Nephron progenitor cell (in vitro differentiated cells): ENCODE measurements at places on chromosomes 13 and 19.

DNA sequence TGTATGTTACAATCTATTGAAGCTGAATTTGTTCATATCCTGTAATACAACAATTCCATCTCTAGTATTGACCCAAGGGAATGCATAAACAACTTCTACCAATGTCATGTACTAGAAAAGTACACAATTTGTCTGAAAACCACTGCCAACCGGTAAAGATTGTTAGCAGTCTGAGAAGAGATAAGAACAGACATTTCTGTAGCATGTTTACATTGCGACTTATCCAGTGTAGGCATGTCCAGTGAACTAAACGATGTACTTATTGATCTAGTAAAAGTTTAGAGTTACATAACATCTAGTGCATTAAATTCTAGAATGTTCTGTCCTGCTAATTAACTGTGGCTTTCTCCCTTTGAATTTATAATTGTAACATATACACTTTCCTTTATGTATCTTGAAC, 425.9 kb downstream of the SLITRK6 start:
- DNase-seq = no peak

DNA sequence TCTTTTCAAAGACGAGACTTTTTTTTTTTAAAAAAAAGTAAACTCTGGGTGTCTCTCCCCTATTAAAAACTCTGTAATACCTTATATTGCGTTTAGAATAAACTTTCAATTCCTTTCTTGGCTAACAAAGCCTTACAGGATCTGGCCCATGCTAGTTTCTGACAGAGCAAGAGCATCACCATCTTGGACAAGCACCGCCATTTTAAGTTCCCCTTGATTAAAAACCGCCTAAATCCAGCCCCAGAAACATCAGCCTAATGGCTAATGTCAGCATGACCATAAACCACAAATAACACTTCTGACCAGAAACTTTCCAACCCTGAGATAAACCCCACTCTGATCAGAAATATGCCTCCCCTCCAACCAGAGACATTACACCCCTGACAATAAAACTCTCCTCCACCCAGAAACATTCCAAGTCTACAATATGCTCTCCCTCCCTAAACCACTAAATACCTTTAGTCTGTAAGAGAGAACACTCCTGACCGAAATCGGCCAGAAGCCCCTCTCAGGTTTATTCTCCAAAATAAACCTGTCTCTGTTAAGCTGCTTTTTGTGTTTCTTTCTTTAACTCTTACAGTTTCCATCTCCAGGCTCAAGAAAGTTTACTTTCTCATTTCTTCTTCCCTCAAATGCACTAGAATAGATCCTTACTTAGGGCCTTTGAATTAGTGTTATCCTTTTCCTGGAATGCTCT, 1.6 kb upstream of the AKAP11 start:
- DNase-seq = no peak

DNA sequence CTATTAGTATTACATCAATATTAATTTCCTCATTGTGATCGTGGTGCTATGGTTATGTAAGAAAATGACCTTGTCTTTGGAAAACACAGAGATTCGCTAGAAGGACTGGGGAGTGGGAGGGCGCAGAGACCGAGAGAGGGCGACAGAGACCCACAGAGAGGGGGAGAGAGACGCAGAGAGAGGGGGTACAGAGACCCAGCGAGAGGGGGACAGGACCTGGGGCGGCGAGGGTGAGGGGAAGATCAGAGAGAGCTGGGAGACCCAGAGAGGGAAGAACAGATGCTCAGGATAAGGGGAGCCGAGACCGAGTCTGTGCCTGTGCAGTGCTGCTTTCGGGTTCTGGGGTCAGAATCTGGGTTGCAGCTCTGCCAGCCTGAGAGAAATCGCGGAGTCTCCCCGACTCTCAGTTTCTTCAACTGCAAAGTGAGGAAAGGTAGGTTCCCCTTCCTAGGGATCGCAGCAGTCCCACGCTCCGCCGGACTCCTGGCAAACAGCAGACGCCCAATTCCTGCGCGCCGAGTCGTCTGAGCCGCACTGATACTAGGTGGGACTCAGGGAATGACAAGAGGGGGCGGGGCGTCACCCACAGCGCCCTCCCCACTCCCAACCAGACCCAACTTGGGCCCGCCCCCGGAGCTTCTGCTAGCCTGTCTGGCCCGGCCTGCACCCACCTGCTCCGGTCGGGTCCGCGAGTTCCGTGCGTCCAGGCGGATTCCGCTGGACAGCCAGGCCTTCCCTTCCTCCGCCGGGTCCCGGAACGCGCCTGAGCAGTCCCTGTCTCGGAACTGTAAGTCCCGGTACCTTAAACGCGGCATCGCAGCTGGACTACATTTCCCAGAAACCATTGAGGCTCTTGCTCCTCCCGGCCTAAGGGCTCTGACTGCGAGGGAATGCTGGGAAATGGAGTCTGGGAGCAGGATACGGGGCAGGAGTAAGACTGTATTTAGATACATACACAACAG, 15.3 kb downstream of the IZUMO2 start:
- peak; percentile 86 for DNase-seq

DNA sequence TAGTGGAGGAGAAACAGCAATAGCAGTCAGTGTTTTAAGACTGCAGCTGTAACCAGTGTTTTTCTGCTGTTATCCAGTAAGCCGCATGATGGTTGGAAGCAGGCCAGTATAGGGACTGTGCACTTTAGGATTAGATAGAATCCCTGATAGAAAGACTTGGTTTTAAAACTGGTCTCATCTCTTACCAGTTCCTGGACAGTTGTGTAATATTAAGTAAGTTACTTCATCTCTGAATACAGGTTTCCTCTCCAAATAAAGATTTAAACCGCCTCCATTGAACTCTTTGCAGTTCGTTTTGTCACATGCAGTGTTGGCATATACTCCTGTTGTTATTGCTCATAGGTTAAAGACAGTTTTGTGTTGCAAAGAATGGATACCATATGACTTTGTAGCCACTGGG, 25.6 kb downstream of the URI1 start:
- DNase-seq = no peak

- DNase-seq = no peak
These were observed 230.6 kb downstream of the MTUS2 start for GRCh38 chr13:29050719-29051118.

- no peak for DNase-seq
These were observed 41.5 kb downstream of the MLLT1 start for GRCh38 chr19:6238256-6238642.

DNA sequence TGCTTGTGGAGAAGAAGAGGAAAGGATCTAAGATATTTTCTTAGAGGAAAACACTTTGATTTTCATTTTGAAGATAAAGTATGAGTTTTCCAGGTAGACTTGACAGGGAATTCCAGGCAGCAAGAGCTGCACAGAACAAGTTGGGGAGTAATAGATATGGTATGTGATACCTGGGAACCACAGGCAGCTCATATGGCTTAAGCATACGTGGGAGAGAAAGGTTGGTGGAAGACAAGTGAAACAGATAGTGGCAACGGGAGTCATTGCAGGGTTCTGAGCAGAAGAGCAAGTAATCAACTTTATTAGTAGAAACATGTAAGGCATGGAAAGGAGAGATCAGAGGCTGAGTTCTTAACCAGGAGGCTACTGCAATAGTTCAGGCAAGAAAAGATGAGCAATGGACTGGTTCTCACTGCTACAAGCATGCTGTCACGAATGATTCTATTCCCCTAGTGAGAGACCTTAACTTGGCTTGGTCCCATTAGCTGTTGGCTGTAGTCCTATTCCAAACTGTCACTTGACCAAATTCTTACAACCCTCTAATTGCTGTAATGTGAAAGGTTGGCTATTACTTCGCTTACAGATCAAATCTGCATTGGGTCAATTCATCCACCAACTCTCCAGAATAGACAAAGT, 217.9 kb downstream of the VWA8 start:
- DNase-seq = no peak

DNA sequence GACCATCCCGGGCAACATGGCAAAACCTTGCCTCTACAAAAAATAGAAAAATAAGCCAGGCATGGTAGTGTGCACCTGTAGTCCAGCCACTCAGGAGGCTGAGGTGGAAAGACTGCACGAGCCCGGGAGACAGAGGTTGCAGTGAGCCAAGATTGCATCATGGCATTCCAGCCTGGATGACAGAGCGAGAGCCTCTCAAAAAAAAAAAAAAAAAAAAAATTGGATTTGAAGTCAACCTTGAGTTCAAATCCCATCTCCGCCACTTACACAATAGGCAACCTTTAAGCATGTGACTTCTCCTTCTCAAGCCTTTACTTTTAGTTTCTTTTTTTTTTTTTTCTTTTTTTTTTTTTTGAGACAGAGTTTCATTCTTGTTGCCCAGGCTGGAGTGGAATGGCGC, 12.0 kb downstream of the KASH5 start:
- no peak for DNase-seq

- no peak for DNase-seq
These were observed 225.3 kb downstream of the NALCN start for GRCh38 chr13:101190976-101191375.

DNA sequence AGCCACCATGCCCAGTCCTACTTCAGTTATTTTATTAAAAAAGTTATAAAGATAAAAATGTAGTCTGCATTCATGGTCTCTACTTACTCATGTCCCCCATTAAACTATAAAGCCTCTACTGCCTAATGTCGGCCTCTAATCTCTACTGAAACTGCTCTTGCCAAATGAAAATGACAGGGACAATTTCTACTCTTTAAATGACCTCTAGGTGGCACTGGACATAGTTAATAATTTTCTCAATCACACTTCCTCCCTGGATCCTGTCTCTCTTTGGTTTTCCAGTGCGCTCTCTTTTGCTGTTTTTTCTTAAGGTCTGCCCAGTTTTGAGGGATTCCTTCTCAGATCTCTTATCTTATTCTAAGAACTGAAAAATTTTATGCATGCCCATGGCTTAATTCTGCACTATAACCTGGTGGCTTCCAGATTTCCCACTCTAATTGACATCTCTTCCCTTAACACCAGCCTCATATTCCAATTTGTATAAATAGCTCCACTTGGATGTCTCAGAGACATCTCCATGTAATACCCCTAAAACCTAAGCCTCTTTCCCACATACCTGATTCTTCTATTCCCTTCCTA, 54.3 kb downstream of the MTMR6 start:
- DNase-seq = no peak

GRCh38 chr13:66659701-66660467, 570.3 kb downstream of the PCDH9 start:
- DNase-seq = no peak

- DNase-seq = no peak
These were observed 4.8 kb downstream of the COLGALT1 start for GRCh38 chr19:17560205-17560595.

DNA sequence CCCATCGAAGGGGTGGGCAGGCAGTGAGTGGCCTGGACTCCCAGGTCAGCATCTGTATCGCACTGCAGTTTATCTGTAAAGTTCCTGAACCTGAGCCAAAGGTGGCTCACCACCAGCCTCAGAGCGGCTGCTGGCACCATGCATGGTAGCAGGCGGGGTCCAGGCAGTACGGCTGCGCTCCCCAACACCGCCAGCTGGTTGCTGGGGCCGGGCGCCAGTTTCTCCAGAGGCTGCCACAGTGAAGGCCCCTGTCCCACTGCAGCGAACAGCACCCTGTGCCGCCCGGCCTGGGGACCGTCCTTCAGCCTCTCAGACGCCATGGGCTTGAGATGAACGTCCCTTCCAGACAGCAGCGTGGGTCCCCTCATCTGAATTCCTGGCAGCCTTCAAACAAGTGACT, 109.8 kb downstream of the KDM4B start:
- no peak for DNase-seq

DNA sequence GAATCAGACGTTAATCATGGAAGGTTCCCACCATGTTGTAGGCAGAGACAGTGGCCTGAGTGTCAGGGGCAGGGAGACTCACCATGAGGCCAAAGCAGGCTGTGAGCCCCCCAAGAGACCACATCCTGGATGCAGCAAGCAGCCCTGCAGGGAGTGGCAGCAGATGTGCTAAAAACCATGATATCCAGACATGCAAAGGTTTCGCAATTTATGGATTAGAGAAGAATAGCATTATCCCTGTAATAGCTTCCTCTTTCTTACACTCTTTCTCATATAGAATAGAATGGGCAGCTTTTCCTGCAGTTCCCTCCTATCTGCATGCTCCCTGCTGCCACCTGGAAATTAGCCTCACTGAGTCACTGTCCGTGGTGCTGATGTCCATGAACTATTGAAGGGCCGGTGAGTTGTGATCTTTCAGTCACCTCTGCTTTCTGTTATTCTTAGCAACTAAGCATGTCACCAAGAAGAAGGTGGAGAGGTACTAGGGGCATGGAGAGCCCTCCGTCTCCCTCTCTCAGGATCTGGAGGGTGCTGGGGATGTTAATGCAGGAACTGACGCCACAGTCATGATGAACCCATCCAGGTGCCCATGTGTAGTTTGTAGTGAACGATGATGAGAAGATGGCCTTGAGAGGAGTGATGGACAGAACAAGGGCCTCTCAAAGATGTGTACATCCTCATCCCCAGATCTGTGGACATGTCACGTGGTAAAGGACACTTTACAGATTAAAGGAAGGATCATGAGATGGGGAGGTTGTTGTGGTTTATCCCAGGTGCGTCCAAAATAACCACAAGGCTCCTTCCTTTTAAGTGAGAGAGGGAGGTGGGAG, 9.9 kb downstream of the CEACAM4 start:
- DNase-seq = peak; percentile 36

DNA sequence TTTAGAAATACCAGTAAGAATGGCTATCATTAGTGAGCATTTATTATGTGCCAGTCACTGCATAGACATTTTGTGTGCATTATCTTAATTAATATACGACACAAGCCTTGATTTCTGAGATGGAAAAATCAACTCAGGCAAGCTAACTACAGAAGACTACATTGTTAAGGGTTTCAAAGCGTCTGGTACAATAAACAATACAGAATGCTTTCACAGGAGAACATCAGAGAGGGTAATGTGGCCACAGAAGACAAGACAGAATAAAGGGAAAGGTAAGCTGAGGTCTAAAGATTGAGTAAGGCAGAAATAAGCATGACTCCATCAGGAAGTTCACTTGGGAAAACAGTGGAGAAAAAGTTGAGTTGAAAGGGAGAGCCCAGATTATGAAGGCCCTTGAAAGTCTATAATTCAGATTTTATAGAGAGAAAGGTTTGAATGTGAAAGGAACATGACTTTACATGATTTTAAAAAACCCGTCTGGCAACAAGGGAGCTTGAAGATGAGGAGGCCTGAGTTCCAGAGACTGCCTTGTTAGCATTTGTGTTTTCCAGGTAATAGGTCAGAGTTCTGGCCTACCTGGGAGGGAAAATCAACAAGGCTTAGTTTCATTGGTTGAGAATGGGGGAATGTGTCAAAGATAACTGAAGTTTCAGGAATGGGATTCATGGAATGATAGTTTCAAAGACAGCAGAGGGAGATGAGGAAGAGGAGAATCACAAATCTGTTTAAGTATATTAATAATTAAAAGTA, 1.8 kb upstream of the MBNL2 start:
- DNase-seq = no peak

DNA sequence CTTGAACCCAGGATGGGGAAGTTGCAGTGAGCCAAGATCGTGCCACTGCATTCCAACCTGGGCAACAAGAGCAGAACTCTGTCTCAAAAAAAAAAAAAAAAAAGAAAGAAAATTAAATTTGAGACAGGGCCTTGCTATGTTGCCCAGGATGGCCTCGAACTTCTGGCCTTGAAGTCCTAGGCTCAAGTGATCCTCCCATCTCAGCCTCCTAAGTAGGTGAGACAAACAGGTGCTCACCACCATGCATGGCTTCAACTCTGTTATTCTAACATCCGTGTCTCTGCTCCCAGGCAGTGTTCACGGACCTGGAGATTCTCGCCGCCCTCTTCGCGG, 40.3 kb downstream of the PDE4A start:
- no peak for DNase-seq
